ENCODE measurements at places on chromosomes 12 and 14.

DNA sequence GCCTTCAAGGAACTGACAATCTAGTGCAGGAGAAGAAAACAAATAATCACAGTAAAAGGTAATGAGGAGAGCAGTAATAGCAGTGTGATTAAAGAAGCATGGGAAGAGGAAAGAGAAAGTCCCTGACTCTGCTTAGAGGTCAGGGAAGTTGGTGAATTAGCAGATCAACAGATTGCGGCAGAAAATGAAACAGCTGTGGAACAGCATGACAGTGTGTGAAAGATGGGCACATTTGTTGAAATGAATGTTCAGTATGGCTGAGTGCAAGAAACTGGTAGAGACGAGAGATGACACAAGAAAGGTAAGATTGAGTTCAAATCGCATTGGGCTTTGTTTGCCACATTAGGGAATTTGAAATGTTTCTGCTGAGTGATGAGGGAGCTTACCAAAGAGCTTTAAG, 63.7 kb upstream of the RASSF8 start:
- no peak for DNase-seq

DNA sequence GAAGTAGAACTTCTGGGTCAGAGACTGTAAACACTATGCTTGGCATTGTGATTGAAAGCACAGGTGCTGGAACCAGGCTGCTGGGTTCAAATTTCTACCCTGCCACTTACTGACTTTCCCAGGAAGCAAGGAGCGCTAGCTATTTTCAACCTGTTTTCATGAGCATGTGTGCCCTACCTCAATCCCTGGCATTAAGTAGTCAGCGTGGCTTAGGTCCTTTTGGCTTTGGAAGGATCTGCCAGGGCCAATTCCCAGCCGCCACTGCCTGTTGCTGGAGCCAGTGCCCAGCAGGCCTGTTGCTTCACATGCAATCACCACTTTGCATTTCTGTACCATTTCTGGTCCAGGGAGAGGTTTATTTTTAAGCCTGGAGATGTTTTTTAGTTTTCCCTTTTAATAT, 196.3 kb downstream of the TRHDE start:
- DNase-seq = no peak

GRCh38 chr12:65977384-65977783, 153.1 kb downstream of the HMGA2 start:
- no peak for DNase-seq

GRCh38 chr14:44029933-44030332, 477.1 kb downstream of the FSCB start:
- no peak for DNase-seq

DNA sequence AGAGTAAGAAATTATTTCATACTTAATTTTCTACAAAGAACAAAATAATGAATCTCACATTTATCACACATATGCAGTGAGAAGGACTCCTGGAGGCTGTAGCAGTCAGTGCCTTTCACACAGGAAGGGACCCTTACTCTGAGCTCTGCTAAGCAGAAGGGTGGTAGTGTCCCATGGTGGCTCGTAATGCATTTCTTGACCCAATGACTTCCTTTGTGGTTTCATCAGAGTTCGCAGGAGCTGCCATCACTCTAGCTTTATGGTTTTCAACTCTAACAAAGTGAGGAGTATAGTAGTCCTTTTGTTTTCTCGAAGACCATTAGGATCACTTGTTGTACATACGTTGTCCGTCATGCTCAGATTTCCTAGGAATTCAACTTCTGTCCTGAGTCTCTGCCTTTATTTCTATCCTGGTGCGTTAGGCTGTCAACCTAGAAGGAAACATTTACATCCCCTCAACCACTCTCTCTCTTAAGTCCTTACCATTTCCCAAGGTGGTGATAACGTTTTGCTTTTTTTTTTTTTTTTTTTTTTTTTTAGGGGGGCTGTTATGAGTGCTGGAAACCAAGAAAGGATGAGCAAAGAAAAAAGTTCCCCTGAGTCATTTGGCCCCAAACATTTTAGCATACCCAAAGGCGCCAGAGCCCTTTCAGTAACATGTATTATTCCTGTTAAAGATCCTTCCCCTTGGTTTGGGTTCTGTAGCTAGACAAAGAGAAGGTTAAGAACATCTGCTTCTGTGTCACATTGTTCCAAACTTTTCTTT, 37.2 kb downstream of the GABARAPL1 start:
- no peak for DNase-seq

GRCh38 chr14:104110491-104111209, 25.1 kb downstream of the ASPG start:
- no peak for DNase-seq

- no peak for DNase-seq
Measured at GRCh38 chr14:69395929-69396328, 2.2 kb downstream of the ERH start.

DNA sequence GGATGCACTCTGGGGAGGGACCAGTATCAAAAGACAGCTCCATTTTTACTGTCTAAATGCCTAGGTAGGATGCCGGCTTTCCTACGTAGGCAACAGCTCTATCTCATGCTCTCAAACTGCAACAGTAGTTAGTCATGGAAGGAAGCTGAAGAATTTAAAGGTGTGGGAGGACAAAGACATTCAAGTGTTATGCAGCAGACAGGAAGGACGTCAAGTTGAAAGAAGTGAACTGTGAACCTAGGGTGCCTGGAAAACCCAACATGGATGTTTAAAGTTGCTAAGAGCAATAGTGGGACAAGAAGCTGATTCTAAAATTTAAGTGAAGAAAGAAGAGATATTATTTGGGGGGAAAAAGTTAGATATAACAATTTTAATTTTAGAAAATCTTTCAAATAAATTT, 5.9 kb downstream of the SEC23A start:
- DNase-seq = no peak

GRCh38 chr14:104563191-104563741, 16.3 kb upstream of the C14orf180 start:
- DNase-seq = no peak

GRCh38 chr12:11897923-11898322, 172.8 kb upstream of the BCL2L14 start:
- no peak for DNase-seq

GRCh38 chr12:2432856-2433255, 361.9 kb upstream of the FKBP4 start:
- no peak for DNase-seq

DNA sequence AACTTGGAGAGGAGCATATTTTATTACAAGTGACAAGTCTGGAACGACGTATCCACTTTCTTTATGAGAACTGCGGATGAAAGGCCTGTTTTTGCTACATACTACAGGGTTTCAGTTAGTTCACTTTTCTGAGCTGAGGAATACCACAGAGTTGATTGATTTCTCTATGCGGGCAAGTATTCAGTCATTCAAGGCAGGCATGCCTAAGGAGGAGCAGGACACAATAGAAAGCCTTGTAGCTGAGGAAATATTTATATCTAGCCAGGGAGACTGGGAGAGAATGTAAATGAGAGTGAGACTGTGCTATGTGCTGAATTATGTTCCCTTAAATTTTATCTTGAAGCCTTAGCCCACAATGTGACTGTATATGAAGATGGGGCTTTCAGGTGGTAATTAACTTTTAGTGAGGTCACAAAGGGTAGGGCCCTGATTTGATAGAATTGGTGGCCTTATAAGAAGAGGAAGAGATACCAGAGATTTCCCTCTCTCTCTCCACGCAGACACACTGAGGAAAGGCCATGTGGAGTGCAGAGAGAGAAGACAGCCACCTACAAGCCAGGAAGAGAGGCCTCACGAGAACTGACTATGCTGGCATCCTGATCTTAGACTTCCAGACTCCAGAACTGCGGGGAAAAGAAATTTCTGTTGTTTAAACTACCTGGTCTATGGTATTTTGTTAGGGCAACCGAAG, 459.0 kb upstream of the ATP2B1 start:
- no peak for DNase-seq

GRCh38 chr14:53011053-53011462, 60.2 kb upstream of the FERMT2 start:
- DNase-seq = no peak

GRCh38 chr12:88242571-88242925, 100.4 kb downstream of the TMTC3 start:
- no peak for DNase-seq

GRCh38 chr12:21843795-21844194, 69.3 kb upstream of the KCNJ8 start:
- DNase-seq = no peak

DNA sequence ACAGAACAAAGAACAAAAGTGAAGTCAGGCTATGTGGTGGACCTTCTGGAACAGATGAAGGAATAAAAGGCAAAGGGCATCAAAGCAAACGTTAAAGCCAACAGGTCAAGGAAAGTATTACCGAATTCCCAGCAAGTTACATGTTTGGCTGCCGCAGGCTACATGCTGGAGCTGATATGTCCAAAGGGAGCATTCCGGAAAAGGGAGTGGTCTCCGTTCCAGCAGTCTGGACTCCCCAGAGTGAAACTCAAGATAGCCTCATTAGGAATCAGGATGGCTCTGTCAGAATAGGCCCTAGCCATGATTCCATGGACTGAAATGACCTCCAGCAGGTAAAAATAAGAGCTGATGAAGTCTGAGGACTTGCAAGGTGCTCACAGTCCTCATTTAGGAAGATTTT, 379.8 kb upstream of the PRICKLE1 start:
- DNase-seq = no peak

DNA sequence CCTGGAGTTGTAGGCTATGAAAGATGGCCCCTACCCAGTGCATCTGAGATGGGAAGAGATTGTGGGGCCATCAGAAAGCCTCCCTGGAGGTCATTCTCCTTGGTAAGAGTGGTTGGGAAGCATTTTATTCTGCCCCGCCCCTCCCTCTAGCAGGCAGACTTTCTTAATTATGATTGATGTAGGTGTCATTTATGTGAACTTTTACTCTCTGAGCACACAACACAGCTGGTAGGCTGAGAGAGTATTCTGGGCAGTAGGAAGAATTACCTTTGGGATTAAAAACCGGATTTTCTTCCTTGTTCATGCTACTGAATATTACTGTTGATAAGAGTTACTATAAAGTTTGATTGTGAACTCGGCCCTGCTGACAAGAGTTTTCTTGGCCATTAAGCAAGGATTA, 266.8 kb downstream of the TTC6 start:
- DNase-seq = no peak

GRCh38 chr12:33763331-33763730, 259.0 kb upstream of the ALG10 start:
- no peak for DNase-seq

DNA sequence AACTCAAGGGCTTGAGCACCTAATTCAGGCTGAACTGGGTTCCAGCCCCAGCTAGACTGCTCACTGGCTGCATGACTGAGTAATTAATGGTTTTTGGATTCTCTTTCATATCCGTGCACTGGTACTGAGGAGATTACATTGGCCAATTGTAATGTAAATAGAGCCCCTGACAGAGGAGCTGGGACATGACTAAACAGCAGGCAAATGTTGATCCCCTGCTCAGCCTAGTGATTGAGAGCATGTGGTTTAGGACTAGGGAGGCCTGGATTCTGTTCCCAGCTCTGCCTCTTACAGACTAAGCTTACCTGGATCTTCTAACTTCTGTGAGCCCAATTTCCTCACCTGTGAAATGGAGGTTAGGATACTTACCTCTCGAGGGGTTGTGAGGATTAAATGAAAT, 204.3 kb downstream of the ESR2 start:
- no peak for DNase-seq

- no peak for DNase-seq
Measured at GRCh38 chr14:37592482-37593408, 2.3 kb downstream of the FOXA1 start.

DNA sequence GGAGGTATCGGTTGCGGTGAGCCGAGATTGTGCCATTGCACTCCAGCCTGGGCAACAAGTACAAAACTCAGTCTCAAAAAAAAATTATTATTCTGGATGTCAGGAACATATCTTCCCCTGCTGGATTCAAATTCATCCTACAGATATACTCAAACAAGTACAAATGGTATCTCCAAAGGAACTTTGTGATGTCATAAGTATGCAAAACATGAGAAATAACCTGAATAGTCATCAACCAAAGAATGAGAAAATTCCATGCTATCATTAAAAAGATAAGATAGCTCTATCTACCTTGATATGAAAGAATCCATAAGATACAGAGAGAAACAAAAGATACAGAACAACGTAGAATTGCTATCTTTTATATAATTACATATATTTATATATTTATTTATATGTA, 67.7 kb downstream of the EEA1 start:
- no peak for DNase-seq

- DNase-seq = no peak
Measured at GRCh38 chr12:132061197-132061596, 82.9 kb downstream of the DDX51 start.

- no peak for DNase-seq
Measured at GRCh38 chr12:116060764-116061163, 216.7 kb downstream of the MED13L start.

- no peak for DNase-seq
Measured at GRCh38 chr14:74437496-74438053, 11.6 kb upstream of the SYNDIG1L start.

- DNase-seq = no peak
Measured at GRCh38 chr12:58925111-58925611, 4.9 kb upstream of the LRIG3 start.

DNA sequence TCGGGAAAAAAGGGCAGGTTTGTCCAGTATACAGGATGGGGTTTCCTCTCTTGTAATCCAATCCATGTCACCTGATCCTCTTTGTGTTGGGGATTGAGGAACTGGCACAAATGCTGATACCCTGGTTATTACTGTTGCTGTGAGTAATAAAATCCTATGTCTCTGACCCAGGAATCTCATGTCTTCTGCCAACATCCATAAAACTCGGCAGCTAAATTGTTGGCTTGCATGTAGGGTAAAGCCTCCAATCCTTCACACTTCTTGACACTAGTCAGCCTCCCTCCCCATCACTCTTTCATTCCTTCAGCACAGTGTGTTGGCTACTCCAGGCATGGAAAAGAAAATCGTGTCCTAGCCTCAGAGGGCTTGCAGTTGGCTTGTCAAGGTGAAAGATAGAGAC, 9.2 kb upstream of the NOS1 start:
- DNase-seq = no peak

GRCh38 chr14:20612403-20612802, 21.2 kb upstream of the RNASE12 start:
- DNase-seq = no peak

DNA sequence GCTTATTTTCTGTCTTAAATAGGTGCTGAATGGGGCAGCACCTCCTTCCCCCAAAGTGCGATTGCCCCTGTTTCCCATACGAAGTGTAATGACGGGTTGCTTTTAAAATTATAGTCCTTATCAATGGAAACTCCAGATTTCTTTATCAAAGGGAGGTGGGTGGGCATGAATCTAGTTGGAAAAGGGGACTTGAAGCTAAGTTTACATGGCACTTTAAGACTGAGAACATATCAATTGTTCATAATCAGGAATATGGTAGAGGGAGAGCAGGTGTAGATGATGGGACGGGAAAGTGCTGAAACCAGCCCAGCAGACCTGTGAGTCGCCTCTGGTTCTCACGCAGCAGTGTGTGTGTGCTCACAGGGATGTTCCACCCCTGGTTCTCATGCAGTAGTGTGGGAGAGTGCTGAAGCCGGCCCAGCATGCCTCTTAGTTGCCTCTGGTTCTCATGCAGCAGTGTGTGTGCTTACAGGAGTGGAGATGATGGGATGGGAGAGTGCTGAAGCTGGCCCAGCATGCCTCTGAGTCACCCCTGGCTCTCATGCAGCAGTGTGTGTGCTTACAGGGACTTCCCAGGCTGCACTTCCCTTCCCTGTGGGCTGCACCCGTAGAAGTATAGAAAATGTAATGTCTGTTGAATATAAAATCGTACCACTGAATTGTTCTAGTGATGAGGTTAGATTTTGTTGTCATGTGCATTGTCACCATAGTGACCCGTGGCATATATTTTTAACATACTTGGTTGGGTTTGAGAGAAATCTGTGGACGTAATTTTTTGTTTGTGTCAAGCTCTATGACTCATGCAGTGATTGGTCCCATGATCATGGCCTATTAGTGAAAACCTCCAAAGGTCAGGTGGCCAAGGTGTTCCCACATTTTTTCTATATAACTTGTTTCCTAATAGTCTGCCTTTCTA, 51.6 kb downstream of the GPATCH2L start:
- no peak for DNase-seq

All from stimulated activated CD4-positive, alpha-beta T cell treated with anti-CD3 and anti-CD28 coated beads, Interleukin-1b, Interleukin-23, amount 100 ng/mL, for 24 hours (primary cell).